ENCODE measurements at places on chromosomes 3 and 15.

DNA sequence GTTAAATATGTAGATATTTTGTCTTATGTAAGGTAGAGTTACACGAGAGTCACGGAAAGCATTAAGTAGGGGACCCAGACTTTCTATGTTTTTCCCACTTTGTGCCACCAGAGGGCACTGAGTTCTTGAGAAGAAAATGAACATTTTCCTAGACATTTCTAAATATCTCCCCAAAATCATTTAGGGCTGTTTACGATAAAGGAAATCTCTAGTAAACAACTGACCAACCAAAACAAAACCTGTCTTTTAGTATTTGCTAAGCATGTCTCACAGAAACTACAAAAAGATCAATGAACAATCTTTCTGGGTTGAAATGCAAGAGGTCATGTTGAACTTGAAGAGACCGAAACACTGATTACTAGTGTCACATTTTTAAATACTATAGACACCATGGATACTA, 16.1 kb downstream of the POU1F1 start:
- DNase-seq, result peak; percentile 4

GRCh38 chr3:188901126-188901525, 270.6 kb upstream of the TPRG1 start:
- DNase-seq, result no peak

DNA sequence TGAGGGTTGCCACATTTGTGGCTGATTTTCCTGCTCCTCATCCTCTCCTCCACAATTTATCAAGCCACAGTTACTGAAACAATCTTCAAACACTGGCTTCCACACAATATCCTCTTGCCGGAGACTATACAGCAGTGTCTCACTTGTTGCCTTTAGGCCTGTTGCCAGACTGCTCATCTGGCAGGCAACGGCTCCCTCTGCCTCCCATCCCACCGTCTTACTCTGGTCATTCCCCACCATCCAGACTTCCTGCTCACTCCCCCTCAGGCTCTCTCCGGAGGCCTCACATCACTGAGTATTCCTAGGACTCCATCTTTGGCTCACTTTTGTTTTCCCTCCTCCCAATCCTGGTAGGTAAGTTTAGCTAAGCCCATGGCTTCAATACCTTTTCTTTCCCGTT, 301.9 kb downstream of the IL20RB start:
- no peak for DNase-seq

GRCh38 chr3:101791778-101792177, 12.8 kb downstream of the NXPE3 start:
- no peak for DNase-seq

DNA sequence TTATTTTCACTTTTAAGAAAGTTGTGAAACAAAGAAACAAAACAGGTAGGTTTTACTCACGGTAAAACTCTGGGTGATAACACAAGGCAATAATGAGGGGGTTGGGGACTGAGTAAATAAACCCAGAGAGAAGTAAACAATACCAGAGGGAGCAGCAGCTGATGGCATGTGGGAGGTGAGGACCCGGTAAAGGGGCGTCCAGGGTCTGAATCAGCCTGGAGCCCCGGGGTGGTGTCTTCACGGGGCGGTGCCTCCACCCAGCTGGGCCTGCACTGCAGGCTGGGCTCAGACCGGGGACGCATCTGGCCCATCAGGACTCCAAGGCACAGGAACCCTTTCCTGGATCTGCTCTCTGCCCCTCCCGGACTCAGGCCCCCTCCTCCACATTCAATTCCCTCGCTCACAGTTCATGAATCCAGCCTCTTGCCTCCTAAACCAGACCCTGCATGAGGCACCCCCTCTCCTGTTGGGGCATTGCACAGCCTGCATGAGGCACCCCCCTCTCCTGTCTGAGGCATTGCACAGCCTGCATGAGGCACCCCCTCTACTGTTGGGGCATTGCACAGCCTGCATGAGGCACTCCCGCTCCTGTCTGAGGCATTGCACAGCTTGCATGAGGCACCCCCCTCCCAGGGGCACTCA, 73.9 kb upstream of the MFGE8 start:
- no peak for DNase-seq
